NCI-H2171 (cell line): ENCODE measurements at places on chromosomes 2 and 18.

GRCh38 chr2:217868911-217869334 lies 133.9 kb downstream of the TNS1 start:
- no peak for DNase-seq

GRCh38 chr2:67641312-67642045 lies 244.3 kb downstream of the ETAA1 start:
- no peak for DNase-seq

DNA sequence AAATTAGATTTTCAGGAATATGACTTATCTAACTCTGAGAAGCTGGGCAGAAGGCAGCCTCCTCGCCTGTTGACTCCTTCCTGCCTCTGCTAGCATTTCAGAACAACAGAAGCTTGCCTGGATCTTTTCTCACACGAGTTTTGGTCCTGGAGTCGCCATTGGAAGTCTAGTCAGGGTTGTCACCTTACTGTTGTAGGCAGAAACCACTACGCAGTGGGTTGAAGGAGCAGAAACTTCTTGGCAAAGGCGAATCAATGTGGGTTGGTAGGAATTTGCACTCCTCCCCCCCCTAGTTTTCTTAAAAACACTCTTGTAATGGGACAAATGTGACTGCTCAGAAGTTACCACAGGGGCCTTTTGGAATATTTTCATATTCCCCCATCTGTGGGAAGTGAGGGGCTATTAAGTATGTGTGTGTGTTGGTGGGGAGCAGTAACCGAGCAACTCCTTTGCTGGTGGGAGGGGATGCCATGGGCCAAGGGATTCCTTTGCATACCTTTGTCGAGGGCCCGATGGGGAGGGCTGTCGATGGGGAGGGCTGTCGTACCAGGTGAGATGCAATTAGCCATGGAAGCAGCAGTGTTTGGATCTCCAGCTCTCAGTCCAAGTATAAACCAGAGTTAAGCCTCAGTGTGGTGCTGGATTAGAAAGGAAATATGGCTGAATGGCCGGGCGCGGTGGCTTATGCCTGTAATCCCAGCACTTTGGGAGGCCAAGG lies 117.4 kb downstream of the FMNL2 start:
- no peak for DNase-seq

DNA sequence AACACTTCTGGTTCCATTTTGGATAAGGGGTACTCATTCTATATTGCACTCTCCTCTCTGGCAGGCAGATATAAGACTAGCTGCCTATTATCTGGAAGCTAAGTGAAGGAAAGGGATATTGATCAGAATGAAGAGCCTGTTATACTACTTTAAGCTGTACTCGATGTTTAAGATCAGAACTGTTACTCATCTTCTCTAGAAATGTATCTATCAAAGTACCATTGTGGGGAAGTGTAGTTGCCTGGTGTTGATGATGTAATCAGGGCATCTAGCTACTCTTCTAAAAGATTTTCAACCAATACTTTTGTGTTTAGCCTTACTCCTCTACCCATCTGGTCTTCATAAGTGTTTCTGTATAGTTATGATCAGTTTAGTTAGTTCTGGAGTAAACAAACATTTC lies 5.8 kb downstream of the CAMKMT start:
- no peak for DNase-seq

- DNase-seq = no peak
Measured at GRCh38 chr18:72419914-72420313, 124.2 kb downstream of the CBLN2 start.

GRCh38 chr2:53210538-53210937 lies 557.1 kb upstream of the CHAC2 start:
- peak; percentile 11 for DNase-seq

GRCh38 chr18:62745089-62745751 lies 29.9 kb downstream of the PHLPP1 start:
- DNase-seq = no peak

GRCh38 chr2:227497158-227497557 lies 25.2 kb downstream of the AGFG1 start:
- no peak for DNase-seq

- no peak for DNase-seq
Measured at GRCh38 chr18:10660179-10660884, 134.5 kb downstream of the NAPG start.

GRCh38 chr2:113300281-113300680 lies 21.6 kb upstream of the PAX8 start:
- no peak for DNase-seq

DNA sequence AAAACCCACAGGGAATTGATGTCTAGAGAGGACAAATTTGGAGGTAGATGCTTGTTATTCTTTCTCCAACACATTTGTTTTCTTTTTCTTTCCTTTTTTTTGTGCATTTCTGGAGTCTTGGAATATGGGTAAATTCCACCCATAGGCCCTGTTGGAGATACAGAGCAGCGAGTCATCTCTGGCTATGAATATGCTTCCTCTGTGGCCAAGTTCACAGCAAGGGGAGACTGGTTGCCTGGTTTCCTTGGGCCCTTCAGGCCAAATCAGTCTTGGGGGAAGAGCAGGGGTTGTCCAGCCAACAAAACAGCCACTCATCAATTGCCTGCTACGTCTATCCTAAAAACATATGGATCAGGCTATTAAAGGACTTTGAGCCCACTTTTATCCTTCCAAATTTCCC lies 27.5 kb downstream of the SP100 start:
- DNase-seq = no peak

- DNase-seq = no peak
Measured at GRCh38 chr2:145351864-145352425, 832.0 kb upstream of the ZEB2 start.

DNA sequence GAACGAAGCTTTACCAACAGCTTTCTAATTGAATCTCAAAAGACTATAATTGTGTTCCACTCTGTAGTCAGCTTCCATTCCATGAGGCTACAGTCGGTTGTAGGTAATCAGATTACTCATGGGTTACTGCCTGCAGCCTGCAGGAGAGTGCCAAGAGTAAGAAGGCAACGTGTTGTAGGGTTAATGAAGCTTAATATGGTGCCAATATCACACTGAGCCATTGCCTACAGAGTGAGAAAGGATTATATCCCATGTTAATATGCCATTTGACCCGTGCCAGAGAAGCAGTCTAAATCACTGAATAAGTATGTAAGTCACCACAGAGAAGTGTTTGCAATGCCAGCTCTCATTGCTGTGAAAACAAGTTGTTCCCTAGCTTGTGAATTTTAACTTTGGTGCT lies 734.5 kb upstream of the ACVR2A start:
- DNase-seq = peak; percentile 17

- DNase-seq = peak; percentile 38
Measured at GRCh38 chr2:172931256-172931894, 144.3 kb upstream of the MAP3K20 start.

DNA sequence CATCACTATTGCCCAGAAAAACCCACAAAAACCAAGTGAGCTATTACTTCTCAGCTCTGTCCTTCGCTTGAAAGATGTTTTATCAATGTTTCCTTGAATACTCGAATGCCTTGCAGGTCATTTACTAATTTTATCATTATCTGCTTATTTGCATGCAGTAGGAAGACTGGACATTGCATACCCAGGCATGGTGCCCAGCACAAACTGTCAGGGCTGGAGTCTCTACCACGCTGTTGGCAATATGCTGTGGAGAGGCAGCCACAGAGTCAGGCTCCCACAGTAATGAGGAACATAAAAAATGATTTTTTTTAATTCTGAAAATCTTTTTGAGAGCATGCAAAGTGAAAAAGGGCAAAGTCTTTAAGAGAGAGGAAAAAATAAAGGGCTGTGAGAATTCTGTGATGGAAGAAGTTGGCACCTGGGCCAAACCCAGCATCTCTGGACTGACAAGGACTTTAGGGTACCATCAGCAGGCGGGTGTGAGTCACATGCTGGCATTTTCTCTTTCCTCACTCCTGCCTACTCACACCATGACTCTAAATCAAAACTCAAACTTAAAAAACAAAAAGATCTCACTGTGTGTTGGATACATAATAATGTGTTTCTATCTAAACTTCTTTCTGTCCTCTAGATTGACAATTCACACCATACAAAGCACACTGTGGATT lies 709.8 kb upstream of the FANCL start:
- DNase-seq = no peak

DNA sequence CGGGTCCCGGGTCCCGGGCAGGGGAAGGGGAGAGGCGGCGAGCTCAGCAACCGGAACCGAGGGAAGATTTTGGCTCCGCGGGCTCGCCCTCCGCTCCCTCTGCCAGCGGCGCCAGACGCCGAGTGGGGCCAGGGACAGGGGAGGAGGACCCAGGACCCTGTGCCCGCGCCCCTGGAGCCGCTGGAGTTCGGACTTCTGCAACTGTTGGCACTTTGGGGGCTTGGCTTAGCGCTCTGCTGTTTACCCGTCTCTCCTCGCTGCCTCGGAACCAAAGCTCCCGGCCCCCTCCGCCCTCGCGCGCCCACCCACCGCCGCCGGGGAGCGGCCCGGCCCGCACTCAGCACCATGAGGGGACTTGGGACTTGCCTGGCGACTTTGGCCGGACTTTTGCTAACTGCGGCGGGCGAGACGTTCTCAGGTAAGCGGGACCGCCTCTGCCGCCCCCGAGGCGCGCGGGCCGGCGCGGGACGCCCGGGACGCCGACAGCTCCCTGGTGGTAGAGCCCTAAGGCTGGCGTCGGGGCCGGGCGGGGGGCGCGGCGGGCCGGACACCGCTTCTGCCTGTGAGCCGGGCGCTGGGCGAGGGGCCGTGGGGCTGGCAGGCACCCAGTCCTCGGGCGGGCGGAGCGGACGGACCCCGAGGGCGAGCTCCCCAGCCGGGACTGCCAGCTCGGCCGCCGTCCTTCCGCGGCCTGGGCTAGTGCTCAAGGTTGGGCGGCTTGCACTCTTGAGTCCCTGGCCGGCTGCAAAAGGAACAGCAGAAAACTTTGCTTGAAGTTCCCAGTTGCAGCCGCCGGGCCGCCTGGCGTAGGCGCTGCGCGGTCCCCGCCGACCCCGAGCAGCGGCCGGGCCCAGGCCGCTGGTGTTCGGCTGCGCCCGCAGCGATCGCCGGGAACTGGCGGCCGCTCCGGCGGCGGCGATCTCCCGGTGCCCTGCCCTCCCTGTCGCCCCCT lies 634 bp downstream of the PTPRM start:
- DNase-seq = peak; percentile 40

DNA sequence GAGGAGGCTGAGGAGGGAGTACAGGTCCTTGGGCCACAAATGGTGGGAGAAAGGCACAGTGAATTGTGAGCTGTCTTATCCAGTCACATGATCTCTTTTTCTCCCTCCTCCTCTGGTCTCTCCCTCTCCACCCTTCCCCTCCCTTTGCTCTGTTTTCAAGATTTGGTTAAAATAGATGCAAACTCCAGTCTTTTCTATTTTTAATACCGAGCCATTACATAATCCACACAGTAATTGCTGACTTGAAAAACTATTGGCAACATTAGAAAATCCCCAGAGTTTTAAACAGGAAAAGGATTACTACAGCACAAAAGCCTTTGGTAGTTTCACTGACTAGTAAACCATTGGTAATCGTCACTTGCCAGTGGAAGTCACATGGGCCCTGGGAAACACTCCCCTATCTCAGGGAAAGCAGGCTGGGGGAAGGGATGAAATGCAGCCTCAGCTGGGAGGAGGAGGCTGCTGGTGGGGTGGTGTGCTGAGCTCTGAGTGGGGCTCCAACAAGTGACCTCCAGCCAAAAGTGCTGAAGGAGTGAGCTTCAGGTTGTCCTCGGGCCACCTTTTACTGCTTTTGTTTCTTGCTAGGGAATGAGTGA lies 57.4 kb upstream of the PCBP1 start:
- no peak for DNase-seq

DNA sequence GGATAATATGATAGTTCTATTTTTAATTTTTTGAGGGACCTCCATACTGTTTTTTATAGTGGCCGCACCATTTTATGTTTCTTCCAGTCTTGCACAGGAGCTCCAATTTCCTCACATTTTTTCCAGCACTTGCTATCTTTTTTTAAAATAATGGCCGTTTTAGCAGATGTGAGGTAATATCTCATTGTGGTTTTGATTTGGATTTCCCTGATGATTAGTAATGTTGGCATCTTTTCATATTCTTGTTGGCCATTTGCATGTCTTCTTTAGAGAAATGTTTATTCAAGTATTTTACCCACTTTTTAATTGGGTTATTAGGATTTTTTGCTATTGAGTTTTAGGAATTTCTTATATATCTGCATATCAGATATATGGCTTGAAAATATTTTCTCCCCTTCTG lies 29.9 kb upstream of the NAPG start:
- no peak for DNase-seq

GRCh38 chr18:79058007-79058406 lies 11.2 kb upstream of the ATP9B start:
- DNase-seq = no peak

- no peak for DNase-seq
Measured at GRCh38 chr2:212938144-212938793, 213.1 kb downstream of the IKZF2 start.

DNA sequence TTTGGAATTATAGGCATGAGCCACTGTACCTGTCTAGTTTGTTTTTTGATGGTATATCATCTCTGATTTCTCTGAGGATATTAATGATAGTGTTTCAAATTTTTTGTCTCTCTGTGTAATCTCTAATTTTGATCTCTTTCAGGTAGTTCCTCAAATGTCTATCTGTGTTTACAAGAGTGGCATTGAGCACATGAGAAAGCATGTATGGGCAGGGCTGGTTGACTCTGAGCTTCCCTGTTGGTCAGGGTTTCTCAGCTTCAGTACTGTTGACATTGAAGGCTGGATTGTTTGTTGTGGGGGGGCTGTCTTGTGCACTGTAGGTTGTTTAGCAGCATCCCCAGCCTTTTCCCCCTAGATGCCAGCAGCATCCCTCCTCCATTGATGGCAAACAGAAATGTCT lies 79.9 kb downstream of the TMEM247 start:
- no peak for DNase-seq

DNA sequence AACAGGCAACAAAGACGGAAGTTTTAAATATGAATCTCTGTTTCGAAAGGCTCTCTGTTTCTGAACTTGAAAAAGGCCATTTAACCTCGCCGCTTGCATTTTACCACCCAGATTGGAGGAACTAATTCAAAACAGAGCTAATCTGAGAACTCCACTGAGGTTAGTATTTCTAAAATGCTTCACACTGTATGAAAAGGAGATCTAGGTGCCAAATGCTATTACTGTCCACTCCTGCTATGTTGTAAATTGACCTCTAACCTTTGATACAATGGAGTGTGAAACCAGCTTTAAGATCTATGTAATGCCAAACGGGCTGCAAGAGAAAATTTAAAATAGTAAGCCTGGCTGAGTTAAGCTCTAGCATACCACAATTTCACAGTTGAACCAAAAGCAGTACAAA lies 364.5 kb downstream of the IRS1 start:
- no peak for DNase-seq

- DNase-seq = no peak
Measured at GRCh38 chr18:74595431-74595830, 2.2 kb upstream of the ZNF407 start.

- no peak for DNase-seq
Measured at GRCh38 chr2:153235516-153235915, 243.0 kb downstream of the RPRM start.

GRCh38 chr2:134712736-134713135 lies 6.1 kb downstream of the TMEM163 start:
- DNase-seq = no peak

GRCh38 chr2:135052997-135053474 lies 944 bp downstream of the RAB3GAP1 start:
- DNase-seq = no peak

DNA sequence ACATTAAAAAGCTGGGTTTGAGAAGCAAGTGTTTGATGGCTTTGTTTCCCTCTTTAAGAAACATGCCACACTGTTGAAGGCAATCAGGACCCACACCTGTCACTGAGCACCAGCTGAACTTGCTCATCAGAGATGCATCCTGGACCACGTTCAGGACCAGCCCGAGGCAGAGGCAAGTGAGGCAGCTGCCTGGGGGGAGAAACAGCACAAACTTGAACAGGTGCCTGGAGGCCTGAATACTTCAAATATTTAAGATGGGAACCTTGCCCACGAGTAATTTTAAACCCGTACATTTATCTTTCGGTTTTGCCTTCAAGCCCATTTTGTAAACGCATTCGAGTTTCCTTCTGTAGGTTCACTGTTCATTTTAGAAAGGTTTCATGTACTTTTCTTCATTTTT lies 421.3 kb downstream of the NYAP2 start:
- DNase-seq = no peak
